Suppressor macrophage (primary cell): ENCODE measurements at places on chromosomes 13 and 19.
A peak's percentile ranks its signal among the peaks of the same experiment; 100 is the strongest.

DNA sequence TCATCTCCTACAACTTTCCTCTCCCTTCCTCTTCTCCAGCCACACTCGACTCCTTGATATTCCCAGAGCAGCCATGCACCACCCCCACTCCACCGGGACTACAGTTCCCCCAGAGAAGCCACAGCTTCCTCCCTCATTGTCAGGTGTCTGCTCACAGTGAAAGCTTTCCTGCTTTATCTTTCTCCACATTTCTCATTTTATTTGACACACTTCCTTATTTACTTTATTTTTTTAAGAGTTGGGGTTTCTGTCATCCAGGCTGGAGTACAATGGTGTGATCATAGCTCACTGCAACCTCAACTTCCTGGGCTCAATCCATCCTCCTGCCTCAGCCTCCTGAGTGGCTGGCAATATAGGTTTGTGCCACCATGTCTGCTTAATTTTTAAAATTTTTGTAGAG, 464.6 kb downstream of the MYO16 start:
- DNase-seq: no peak

GRCh38 chr13:53092931-53093330, 64.3 kb downstream of the OLFM4 start:
- no peak for DNase-seq

DNA sequence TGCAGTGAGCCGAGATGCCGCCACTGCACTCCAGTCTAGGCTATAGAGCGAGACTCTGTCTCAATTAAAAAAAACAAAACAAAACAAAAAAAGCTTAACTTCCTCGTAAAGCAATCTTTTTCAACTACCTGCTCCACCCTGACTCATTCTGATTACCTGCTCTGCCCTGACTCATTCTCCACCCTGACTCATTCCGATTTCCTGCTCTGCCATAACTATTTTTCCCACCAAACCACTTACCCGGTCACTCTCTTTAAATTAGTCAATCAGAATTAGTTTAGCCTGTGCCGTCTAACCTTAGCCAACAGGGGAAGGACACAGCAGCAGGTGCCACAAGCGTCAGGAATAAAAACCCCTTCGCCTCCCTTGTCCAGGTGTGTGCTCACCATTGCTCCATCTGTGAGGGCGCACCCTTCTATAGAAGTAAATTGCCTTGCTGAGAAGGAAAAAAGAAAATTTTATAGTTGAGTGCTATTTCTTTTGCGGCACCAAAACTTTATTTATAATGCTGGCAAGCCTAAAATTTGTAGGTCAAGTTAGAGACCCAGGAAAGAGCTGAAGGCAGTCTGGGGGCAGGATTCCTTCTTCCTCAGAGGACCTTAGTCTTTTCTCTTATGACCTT, 1.7 kb upstream of the IFT88 start:
- no peak for DNase-seq

- DNase-seq: peak; percentile 95
These were observed 693 bp upstream of the TMED1 start for GRCh38 chr19:10836479-10837330.

GRCh38 chr13:50585674-50586413, 257.6 kb downstream of the DLEU7 start:
- no peak for DNase-seq

DNA sequence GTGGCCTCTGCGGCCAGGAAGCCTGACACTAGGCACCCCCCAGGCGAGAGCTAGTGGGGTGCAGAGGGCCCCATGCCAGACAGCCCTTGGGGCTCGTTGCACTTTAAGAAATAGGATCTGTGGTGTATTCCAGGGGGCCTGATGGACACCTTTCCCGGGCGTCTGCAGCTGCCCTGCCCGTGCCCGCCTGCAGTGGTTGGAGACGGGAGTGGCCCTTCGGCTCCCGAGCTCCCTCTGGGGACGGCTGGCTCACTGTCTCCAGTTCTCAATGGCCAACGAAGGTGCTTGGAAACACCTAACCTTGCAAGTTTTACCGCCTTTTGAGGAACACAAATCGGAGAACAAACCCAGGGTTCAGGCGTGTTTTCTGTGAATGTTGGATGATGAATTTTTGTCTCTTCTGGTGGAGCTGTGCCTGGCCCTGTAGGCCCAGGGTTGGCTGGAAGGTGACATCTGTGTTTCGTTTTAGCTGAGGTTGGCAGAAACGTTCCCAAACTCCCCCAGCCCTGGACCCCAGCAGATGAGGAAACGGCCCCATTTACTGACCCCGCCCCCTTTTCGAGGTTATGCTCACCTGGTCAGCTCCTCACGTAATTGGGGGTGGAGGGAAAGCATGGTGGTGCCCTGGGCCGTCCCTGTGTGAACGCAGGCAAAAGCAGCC, 17.4 kb upstream of the NPAS1 start:
- DNase-seq: no peak
